ENCODE measurements at places on chromosomes 16 and 17.

DNA sequence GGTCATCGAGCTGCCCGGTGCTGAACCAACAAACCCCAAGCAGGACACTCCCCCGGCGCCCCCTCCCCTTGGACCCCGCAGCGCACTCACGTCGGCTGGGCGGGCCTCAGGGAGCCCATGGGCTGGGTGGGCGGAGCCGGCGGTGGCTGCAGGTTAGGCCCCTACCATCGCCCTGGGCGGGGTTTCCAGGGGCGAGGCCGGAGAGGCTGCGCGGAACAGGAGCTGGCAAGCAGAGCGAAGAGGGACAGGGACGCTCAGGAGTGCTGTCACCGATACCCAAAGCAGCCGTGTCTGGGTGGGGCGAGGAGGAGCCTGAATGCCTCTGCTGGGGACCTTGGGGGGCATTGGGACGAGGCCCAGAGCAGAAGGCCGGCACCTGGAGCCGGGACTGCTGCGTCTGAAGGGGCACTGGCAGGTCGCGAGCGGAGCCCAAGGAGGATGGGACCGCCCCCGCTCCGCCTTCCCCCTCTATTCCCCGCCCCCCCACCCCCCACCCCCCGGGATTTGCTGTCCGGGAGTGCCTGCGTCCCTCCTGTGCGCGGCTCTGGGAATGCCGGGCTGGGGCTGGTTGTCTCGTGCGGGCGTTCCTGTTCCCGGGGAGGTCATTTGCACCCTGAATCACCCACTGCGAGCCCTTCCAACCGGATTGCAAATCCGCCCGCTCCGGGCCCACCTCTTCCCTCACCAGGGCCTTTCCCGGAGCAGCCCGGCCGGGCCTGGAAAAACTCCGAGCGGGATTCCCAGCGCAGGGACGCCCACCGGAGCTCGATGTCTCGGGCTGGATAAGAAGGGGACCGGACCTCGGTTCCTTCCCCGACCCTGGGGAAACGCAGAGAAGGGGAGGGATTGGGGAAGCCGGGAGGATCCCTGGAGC is 902 bp downstream of the ARHGAP27 start:
- ATAC-seq = peak; percentile 72

DNA sequence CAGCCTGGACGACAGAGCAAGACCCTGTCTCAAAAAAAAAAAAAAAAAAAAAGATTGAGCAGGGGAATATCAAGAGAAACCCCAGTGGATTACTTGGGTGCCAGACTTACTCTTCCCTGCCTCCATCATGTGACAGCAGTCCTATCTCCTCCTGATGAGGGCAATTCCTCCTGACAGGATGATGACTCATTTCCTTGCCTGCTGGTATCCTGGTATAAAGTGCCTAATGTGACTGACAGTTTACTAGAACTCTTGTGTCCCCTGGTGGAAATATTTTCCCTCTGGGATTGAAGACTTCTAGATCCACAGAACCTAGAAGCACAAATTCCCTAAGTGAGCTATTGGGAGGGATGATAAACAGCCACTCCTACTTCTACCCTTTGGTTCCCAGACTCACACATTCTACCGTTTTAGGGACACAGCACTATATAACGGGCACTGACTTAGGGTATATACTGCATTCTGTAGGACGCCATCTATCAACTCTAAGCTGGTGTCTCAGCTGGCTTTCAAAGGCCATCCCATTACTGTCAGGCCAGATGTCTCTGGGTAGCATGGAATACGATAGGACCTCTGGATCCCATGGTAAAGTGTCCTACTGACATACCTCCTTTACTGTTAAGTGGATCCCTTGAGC is 114.6 kb upstream of the MED13 start:
- peak; percentile 65 for ATAC-seq

- peak; percentile 5 for ATAC-seq
Observed at GRCh38 chr17:78316867-78317789, 42.7 kb downstream of the SOCS3 start.

- no peak for ATAC-seq
Observed at GRCh38 chr16:66459878-66460277, 32.8 kb downstream of the BEAN1 start.

- peak; percentile 24 for ATAC-seq
Observed at GRCh38 chr16:48556913-48557351, 53.0 kb downstream of the N4BP1 start.

DNA sequence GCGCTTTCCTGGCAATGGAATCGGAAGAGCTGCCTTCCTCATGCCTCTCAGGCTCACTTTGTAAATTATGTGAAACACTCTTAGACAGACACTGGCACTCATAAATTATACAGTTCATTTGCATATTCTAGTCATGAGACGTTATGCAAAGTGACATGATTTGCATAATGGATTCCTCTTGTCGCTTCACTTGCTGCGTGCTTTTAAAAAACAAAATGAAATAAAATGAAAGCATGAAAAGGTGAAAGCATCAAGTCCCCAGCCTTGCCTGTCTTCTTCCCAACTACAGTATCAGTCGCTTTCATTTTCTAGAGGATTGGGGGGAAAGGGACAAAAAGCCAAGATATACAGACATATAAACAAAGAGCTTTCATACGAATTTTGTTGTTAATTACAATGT is 252.8 kb upstream of the PMFBP1 start:
- ATAC-seq = no peak

GRCh38 chr16:65832679-65833078 is 533.8 kb upstream of the CDH5 start:
- ATAC-seq = no peak

DNA sequence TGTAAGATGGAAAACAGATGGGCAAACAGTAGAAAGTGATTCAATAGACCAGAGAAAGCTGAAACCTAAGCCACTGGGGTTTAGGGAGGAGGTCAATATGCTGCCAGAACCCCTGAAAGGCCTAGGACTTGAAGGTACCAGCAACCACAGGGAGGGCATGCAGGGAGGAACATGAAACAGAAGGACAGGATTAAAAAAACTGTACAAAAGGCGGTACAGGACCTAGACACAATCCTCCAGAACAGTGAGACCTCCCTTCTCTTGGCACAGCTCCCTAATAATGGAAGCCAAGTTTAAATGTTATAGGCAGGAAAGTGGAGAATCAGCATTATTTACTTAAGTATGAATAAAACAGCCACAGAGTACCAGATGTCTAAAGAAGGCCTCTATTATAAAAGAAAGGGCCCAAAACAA is 105.5 kb downstream of the SPAG9 start:
- no peak for ATAC-seq

DNA sequence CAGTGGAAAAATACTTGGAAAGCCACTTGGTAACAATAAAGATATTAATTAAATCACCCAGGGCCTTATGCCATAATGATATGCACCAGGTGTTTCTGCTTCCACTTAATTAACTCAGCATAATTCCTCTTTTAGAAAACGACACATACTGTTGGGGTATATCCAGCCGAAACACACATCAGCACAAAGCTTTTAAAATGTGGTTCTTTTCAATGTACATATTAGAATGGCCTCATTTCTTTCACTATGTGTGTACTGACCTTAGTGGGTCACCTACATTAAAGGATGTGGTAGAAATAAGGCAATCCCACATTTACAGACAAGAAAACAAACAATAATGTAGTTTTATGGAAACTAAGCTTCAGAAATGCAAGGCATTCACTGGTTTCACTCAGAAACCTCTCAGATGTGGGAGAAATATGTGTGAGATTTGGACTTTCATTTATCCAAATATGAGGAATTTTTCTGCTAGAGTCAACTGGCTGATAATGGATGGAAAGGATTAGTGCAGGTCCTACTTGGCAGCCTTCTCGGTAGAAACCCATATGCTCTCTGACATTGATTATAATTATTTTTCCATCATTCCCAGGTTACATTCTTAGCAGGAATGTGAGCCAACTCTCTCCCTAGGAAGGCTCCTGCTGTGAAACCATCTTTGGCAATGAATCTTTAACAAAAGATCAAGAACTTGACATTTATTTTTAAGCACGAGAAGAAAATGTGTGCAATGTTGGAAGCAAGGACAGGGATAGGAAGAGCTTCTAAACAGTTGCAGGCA is 66.7 kb upstream of the DHX40 start:
- no peak for ATAC-seq

DNA sequence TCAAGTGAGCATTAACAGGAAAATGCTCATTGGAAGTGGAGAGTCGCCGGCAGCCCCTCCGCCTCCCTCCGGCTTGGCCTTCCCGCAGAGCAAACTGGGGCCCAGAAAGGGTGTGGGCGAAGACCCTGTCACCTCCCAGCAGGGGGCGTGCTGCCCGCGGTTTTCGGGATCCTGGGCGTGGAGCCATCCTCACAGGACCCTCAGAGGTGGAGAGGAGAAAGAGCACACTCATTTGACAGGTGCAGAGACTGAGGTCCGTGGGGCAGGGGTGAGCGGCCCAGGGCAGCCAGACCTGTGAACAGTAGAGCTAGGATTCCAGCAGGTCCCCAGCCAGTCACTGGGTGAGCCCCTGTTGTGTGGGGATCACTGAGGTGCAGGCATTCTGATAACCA is 1002.9 kb downstream of the KCNJ18 start:
- no peak for ATAC-seq

- peak; percentile 61 for ATAC-seq
Observed at GRCh38 chr17:1491443-1492248, 840 bp downstream of the MYO1C start.

DNA sequence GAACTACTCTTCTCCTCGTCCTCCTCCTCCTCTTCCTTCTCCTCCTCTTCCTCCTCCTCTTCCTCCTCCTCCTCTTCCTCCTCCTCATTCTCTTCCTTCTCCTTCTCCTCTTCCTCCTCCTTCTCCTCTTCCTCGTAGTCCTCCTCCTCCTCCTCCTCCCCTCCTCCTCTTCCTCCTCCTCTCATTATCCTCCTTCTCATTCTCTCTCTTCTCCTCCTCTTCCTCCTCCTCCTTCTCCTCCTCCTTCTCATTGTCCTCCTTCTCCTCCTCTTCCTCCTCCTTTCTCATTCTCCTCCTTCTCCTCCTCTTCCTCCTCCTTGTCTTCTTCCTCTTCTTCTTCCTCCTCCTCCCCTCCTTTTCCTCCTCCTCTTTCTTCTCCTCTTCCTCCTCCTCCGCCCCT is 4.1 kb upstream of the PITPNM3 start:
- no peak for ATAC-seq

GRCh38 chr17:2892305-2892971 is 96.2 kb downstream of the RAP1GAP2 start:
- peak; percentile 88 for ATAC-seq

GRCh38 chr17:74303305-74303704 is 22.7 kb upstream of the KIF19 start:
- no peak for ATAC-seq

DNA sequence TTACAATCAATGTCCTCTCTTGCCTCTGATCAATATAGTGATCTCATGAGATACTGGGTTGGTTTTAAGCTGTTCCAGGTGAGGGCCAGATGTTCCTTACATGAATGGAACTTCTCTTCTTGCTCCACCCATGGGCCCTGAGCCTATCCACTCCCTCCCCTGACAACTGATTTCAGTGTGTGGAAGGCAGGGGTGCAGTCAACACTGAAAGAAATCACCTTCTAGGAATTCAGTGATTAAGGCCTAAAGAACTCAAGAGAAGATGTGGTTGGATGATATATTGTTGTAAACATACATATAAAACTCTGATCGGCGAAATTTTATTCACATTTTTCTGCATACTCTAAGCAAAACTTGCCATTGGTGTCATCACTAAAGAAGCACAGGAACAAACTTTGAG is 6.7 kb upstream of the GOSR2 start:
- ATAC-seq = no peak

GRCh38 chr17:6165806-6166205 is 95.6 kb downstream of the WSCD1 start:
- no peak for ATAC-seq

- ATAC-seq = no peak
Observed at GRCh38 chr16:50305441-50306061, 39.2 kb downstream of the ADCY7 start.

- no peak for ATAC-seq
Observed at GRCh38 chr17:54608634-54609155, 292.0 kb upstream of the TOM1L1 start.

DNA sequence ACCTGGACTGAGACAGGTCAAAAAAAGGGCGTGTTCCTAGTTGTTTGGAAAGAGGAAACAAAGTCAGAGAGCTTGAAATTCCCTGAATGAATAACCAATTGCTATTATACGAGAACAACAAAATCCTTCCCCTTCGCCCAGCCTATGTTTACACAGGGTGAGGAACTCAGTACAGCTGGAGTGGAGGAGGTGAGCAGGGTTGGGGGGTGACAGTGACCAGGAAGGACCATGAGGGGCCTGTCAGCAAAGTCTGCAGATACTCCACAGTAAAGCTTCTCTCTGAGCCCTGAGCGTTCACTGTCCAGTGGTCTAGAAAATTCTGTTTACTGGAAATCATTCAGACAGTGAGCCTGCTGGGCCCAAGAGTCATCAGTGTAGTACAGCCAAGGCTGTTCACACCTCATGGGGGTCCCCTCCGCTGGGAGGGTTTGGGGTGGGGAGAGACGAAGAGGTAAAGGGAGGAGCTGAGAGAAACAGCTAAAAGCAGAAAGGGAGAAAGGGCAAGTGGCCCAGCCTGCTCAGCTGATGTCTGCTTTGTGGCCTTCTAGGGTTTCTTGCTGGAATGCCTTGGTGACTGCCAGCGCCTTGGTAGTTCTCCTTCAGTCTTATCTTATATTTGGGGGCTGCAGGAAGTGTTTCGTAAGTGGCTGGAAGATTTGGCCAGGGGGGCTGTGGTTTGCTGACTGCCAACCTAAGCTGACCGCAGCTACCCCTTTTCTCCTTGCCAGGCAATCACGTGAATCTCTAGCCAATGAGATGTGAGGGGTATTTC is 5.7 kb downstream of the DUSP3 start:
- ATAC-seq = peak; percentile 42

DNA sequence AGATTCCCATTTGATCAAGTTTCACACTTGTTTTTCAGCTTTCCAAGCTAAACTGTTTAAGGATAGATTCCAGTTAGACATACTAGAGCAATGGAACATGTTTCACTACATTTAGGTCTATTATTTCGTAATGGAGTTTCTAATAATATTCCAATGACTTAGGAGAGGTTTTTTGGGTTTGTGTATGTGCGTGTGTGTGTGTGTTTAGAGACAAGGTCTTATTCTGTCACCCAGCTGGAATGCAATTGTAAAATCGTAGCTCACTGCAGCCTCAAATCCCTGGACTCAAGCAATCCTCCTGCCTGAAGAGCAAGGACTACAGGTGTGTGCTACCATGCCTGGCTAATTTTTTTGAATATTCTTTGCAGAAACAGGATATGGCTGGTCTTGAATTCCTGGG is 426.3 kb downstream of the ZFHX3 start:
- no peak for ATAC-seq

- ATAC-seq = no peak
Observed at GRCh38 chr17:72004611-72005331, 116.0 kb upstream of the SOX9 start.

DNA sequence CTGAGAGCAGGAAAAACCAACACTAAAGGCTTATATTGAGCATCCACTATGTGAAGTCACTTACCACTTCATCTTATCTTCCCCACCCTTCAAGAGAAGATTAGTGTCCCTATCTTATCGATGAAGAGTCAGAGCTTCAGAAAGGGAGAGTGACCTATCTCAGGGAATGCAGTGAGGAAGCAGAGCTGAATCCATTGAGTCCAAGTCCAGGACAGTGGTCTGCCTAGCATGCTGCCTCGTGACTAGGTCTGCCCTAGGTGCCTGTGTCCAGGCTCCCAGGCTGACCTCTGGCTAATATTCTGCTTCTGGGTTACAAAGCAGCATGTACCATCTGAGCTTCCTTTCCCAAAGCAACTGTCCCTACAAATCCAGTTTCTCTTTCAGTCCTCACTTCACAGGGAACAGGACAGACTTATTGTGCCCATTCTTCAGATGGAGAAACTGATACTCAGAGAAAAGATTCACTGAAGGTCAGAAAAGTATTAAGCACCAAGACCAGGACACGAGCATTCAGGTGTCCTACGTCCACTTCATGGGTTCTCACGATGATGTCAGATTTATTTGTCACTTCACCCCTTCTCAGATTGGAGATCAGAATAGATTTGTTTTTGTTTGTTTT is 13.3 kb upstream of the FZD2 start:
- no peak for ATAC-seq
